ENCODE measurements at places on chromosomes 7 and 10.

DNA sequence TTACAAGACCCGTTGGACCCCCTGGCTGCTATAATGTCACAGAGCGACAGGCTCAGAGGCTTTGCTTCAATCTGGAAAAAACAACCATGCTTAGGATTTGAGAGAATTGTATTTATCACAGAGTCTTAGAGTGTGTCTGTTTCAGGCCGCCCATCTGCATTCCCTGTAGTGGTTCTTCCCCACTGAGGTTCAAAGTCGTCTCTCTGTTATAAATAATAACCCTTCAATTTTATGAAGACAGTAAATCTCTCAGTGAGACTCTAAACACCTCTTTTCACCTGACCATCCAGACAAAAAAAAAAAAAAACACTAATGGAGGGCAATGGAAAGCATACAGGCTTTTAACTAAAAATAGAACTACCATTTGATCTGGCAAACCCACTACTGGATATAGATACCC, 565.4 kb upstream of the AUTS2 start:
- no peak for DNase-seq

DNA sequence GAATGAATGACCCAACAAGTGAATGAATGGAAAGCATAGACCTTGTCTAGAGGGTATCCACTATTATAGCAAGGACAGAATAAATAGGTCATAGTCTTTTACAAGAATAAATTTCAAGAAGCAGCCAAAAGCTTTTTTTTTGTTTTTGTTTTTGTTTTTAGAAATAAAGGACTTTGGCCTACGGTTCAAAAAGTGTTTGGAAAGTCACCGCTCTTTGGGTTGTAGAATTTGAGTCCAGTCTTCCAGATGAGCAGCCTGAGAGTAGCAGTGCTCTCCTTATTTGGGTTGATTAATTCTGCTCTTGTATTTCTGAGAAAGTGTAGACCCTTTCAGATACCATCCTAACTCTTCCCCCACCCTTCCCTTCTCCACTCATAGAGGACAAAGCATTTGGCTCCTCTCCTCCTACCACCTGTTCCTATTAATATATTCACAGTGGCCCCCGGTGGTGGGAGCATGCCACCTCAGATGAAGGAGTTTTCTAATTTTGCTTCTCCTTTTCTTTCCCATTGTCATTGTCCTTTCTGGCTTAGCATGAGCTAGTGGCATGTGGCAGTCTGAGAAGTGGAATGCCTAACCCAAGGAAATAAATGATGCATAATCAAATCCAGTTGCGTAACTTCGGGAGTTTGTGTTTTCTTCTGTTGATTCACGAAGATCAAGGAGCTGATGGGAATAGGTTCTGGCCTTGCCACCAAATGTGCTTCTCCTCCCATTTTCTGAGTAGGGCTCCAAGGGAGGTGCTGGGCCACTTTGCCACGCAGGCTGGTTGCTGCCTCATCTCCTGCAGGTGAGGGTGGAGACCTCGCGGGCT, 114.7 kb downstream of the CHN2 start:
- peak; percentile 7 for DNase-seq

DNA sequence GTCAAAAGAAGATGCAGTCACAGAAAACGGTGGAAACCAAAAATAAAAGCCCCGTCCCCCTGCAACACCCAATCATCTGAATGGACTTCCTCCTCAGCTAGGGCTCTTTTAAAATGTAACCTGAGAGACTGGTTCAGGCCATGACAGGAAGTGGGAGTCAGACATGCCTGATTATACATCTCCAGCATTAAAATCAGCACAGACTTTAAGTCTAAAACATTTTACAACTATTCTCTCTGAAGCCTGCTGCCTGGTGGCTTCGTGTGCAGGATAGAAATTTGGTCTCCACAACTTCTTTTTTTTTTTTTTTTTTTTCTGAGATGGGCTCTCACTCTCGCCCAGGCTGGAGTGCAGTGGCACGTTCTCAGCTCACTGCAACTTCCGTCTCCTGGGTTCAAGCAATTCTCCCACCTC, 30.3 kb downstream of the HACD1 start:
- no peak for DNase-seq

DNA sequence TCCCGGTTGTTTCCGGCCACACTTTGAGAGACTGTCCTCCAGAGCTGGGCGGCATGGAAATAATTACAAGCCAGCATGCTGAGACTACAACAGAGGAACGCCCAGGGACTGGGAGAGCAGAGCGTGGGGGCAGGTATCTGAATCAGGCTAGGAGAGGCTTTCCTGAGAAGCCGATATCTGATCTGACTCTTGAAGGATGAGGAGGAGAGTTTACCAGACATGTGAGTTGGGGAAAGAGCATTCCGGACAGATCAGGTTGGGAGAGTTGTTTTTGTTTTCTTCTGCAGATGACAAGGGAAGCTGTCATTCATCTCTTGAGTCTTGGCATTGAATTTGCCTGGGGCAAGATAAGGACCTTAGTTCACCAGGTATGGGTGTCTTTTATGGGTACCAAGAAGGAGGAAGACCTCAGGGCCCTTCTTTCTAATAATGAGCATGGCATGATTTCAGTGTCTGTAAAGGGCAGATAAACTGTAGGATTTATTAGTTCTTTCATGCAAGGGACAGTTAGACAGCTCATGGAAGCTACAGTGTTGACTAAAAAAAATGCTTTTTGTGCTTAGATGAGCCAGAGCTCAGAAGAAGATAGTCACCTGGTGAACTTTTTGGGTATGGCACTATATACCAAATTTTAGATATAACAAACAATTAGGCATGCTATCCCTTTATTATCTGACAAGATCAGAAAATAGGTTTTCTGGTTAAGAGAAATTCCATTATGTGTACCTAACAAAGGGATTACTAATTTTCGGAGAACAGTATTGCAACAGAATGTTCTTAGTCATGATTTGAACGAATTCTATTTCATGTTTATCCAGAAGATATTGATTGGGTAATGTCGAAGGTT, 36.2 kb downstream of the WBP1L start:
- no peak for DNase-seq

DNA sequence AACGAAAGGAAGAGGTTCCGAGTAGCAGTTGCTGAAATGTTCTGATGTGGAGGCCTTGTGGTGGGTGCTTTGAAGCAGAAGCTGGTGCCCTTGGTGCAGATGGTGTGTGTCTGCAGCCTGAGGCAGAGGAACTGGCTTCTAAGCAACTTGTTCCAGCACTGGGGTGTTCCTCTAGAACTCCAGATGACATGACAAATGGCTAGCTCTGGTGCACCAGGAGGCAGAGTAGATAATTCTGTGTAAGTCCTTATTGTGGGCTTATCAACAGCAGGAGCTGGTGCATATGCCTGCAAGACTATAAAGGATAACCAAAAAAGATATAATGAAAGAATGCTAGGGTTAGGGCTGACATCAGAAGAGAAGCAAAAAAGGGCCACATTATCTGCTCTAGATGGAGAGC, 76.5 kb downstream of the ARL5B start:
- DNase-seq, result no peak

DNA sequence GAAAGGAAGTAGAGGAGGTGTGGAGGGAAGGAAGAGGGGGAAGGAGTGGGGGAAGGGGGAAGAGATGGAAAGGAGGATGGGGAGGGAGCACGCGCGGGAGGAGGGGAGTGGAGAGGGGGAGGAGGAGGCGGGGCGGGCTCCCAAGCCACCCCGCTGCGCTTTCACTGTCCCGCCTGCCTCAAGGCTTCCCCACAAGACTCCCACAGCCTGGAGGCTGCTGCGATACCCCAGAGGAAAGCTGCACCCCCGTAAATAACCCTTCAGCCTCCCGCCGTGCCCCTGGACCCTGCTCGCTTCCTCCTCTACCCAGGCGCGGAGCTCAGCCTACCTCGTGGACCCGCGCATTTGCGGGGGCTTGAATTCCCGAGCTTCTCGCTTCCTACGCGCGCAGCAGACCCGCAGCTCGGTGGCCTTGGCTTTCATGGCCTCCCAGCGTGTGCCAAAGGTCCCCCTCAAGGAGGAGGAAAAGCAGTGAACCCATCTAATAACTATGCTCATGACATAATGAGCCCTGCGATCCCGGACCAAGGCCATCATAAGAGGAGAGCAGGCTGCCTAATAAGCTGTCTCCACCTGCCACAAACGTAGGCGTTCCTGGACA, at the start of gene C10orf67:
Gene C10orf67, minus strand, starts transcription at position 557 of the 601 bp plus-strand sequence. Its CDS starts 23 bp downstream, at position 534.
- DNase-seq, result no peak

DNA sequence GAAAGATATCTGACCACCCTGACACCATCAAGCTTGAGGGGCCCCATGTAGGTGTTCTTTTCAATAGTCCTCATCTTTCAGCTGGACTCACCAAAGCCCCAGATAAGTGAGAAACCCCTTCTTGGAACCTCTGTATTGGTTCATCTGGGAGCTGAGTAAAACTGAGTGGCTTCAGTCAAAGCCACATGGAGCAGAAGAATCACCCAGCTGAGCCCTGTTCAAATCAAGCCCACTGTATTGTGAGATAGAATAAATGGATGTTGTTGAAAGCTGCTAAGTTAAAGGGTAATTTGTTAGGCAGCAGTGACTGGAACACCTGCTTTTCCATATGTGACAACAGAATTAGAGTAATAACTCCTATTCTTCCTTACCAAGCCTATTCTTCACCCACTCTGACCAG, 64.8 kb upstream of the SDK1 start:
- no peak for DNase-seq

DNA sequence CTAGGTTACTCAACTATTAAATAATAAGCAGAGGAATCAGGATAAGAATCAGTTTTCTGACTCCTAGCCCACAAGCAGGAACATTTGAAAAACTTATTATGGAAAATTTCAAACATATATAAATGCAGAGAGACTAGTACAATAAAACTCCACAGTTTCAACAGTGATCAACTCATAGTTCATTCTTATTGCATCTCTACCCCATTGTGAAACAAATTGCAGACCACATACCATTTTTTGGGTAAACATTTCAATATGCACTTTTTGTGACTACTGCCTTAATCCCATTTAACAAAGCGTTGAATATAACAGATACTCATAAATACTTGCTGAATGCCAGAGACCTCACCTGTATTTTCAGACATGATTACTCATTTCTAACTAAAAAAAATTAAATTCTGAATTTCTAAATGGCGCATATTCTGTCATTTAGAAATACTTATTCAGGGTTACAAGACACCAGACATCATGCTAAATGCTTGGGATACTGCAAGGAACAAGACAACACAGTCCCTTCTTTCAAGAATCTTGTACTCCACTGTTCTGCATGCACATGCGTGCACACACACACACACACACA, 11.4 kb downstream of the CDK6 start:
- DNase-seq, result no peak

GRCh38 chr7:113561446-113561845, 357.4 kb downstream of the PPP1R3A start:
- DNase-seq, result no peak

DNA sequence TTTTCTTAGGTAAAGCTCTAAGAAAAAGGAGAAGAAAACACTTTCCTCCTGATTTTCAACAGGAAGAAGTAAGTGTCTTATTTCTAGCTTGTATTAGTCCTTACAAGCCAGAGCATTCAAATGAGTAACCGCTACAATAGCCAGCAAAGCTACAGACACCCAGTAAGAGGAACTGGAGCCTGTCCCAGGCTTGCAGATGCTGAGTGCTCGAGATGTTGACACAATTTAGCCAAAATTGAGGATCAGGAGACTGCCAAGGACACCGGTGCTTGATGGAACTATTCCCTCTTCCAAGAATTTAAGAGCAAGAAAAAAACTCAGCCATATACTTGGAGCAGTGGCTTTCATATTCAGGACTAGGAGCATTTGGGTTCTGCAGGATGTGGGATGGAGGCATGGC, 149.3 kb upstream of the DPP6 start:
- no peak for DNase-seq

DNA sequence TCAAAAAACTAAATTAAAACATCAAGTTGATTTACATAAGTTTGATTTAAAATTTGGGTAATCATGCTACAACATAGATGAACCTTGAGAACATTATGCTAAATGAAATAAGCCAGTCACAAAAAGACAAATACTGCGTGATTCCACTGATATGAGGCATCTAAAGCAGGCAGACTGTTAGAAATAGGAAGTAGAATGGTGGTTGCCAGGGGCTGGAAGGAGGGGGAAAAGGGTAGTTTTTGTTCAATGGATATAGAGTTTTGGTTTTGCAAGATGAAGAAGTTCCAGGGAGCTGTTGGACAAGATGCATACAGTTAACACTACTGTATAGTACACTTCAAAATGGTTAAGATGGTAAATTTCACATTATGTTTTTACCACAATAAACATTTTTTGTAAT, 45.0 kb upstream of the IFRD1 start:
- no peak for DNase-seq

GRCh38 chr10:75187961-75188426, 22.6 kb upstream of the VDAC2 start:
- peak; percentile 80 for DNase-seq

DNA sequence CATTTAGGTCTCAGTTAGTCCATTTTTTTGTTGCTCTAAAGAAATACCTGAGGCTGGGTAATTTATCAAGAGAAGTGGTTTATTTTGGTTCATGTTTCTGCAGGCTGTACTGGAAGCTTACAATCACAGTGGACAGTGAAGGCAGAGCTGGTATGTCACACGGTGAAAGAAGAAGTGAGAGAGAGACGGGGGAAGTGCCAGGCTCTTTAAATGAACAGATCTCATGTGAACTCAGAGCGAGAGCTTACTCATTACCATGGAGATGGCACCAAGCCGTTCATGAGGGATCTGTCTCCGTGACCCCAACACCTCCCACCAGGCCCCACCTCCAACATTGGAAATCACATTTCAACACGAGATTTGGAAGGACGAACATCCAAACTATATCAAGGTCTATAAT, 18.9 kb upstream of the PNLIPRP3 start:
- no peak for DNase-seq

DNA sequence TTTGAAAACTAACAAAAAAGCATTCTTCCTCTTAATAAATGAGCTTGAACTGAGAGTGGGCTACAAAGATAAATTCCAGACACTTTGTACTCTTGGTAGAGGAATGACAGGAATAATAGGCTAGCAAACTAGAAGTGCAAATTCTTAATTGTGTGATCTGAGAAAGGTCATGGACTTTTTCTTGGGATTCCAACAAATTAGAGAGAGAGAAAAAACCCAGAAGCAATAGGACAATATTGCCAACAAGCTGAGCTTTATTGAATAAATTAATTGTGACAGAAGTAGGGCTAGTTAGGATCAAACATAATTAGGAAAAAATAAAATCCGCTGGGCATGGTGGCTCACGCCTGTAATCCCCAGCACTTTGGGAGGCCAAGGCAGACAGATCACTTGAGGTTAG, 41.4 kb upstream of the LAMB1 start:
- no peak for DNase-seq

GRCh38 chr7:105644937-105645336, 63.6 kb upstream of the EFCAB10 start:
- no peak for DNase-seq

DNA sequence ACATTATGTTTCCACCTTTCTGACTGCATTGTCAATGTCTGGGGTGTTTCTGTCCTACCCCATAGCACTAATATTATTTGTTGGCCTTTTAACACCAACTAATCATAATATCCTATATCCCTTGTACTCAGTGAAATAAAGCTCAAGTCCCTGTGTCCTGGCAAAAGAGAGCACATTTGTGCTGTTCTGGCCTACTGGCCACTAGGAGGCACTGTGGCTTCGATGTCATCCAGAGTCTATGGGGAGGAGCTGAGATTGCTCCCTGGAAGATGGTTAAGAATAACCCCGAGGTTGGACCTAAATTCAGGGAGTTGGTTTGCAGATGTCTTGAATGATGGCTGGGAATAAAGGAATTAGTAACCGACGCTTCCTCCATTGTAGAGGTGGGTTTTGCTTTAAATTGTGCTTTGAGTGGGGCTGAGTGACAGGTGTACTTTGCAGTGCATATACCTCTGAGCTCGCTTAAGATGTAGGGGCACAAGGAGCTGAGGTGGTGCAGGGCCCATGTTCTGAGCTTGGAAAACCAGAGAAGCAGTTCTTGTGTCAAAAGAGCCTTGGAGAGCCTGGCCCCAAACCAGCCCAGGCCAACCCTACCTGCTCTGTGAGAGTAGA, 191.2 kb upstream of the PRSS1 start:
- peak; percentile 67 for DNase-seq

- no peak for DNase-seq
These were observed 277.8 kb downstream of the WDR37 start for GRCh38 chr10:1333981-1334380.
